ENCODE measurements at places on chromosomes 11 and 22.
A peak's percentile ranks its signal among the peaks of the same experiment; 100 is the strongest.

DNA sequence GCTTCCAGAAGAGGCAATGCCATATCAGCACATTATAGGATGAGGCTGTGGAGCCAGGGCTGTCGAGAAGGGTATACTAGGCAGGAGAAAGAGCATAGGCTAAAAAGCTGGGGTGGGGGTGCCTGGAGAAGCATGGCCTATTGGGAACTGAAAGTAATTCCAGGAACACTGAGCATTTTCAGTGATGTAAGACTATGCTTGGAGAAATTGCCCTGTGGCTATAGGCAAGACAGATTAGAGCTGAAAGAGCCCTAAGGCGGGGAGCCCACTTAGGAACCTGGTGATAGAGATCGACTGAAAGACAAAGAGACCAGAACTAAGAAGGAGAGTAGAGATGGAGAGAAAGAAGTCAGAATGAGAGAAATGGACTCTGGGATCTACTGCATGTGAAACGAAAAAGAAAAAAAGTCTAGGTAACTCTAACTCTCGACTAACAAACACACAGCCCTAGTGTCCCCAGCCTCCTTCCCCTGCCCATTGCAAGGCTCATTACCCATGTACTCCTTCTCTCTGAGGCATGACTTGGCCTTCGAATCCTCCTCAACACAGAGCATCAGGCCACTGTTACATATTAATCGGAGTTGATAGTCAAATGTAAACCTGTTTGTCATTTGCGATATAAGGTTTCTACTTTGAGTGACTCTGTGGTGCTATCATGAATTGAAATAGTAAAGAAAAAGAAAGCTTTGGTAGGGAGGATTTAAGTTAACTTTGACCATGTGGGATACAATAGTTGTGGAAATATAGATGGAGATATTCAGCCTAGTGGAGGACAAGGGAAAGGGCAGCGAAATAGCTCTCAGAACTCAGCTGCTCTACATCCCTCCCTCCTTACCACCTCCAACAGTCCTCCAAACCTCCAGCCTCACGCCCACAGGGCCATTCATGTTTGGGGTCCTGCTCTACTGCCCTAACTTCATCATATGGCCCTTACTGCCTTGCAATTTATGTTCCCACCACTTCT is 52.3 kb upstream of the BMAL1 start:
- DNase-seq: no peak

DNA sequence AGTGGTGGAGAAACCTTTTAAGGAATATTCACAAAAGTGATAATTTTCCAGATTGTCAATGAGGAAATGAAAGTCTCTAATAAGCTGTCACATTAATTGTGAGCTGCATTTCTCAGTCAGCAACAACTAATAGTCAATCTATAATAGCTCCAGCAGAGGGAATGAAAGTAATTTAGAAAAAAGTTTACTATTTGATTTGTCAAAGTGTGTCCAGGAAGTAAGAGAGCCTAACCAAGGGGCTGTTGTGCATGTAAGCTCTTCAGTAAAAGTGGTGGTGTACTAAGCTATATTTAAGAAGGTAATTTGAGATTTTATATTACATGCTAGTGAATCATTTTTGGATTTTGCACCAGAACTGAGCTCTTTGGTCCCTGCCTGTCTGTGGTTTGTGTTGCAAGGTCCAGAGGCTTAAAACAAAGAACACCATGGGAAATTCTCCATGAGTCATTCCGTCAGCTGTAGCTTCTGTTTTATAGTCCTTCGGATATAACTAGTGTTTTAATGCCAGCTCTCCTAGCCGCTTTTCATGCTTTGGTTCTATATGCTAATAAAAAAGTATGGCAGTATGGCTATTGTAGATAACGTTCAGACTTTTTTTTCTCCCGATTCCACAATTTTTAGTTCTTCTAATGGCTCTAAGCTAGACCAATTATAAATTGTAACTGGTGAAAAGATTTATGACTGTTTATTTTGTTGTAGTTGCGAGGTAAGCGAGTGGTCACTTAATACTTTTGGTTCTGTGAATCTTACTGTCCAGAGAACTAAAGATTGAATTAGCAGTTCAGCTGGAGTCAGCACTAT is 64.6 kb downstream of the ARHGEF12 start:
- DNase-seq: no peak

- no peak for DNase-seq
Observed at GRCh38 chr11:34575261-34575660, 45.6 kb upstream of the EHF start.

- DNase-seq: peak; percentile 64
Observed at GRCh38 chr11:65555693-65556231, 2.4 kb downstream of the LTBP3 start.

DNA sequence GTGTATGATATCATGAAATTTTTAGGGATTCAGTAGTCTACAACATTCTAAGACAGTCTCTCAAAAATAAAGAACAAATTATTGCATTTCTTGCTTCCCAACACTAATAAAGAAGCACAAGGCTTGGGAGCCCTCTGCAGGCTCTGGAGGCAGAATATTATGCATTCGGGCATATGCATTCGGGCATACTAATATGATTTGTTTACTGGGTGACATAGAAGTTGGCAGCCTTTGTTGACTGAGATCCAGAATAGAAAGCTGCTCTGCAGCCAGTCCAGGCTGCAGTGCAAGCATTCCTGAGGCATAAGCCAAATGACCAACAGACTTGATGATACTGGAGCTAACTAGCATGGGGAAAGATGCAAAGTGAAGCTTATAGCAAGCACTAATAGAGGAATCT is 945.5 kb downstream of the OPCML start:
- no peak for DNase-seq

- no peak for DNase-seq
Observed at GRCh38 chr11:64624883-64625481, 34.0 kb downstream of the SLC22A12 start.

DNA sequence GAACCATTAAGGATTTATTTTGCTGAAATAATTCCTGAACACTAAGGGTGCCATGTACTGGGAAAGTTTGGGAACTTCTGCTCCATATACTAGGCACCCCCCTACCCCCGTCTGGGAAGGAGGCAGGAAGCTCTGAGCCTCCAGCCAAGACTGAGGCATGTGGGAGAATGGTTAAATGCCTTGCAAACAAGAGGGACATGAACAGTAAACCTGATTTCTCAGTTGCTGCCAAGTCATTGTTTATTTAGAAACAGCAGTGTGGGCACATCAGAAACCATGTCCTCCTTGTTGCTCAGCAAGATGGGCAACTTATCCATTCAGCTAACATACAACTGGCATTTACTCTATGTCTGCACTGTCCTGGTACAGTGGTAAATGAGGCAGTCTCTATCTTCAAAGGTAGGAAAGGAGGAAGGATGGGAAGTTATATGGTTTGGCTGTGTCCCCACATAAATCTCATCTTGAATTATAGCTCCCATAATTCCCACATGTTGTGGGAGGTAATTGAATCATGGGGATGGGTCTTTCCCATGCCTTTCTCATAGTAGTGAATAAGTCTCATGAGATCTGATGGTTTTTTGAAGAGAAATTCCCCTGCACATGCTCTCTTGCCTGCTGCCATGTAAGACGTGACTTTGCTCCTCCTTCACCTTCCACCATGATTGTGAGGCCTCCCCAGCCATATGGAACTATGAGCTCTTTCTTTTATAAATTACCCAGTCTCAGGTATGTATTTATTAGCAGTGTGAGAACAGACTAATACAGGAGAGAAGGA is 459.1 kb downstream of the MIAT start:
- no peak for DNase-seq

DNA sequence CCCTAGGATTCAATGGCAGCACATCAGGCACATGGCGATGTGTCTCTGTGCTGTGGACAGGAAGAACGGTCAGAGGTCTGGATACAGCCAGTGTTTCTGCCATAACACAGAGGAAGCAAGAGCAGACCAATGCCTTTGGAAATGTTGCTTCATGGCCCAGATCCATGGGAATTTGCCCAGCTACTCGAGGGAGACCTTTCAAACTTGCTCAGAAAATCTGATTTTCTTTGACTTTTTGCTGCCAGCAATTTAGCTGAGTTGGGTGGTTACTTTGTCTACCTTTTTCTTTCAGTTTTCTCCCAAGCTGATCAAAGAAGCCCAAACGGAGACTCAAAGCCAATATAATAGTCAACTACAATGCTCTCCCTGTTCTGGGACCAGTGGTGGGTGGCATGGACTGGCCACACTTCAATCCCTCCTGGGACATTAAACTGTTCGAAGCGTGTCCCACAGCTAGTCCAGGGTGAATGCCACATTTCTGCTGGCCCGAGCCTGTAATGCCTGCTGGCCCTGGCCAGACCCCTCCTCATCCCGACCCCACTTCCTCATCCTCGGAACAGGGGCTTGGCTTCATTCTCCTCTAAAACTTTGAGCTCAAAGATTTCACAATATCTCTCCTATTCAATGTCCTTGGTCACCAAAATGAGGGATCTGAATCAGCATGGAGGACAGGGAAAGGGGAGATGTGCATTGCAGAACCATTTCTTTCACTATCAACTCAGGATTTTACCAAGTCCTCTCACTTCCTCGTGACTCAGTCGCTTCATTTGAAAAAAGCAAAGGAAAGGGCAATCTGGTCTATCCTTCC is 93.3 kb downstream of the ABTB2 start:
- DNase-seq: no peak

- DNase-seq: no peak
Observed at GRCh38 chr11:120200677-120201076, 10.2 kb upstream of the OAF start.

DNA sequence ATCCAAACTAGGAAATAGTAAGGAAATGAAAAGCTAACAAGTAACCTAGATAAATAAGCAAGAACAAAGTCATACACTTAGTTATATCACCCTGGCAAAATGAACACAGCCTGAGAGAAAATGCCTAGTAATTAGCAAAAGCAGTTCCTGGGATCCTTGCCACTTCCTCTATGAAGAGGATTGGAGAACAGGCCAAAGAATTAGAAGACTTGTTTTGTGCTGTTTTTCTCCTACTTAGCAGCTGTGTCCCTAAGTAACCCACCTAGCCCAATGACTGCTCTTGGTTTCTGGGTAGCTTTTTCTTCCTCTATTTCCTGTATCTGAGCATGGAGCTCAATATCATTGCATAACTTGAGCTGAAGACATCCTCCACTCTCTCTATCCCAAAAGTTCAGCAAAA is 713.9 kb downstream of the ETS1 start:
- DNase-seq: no peak

- DNase-seq: no peak
Observed at GRCh38 chr11:21173476-21173875, 504.1 kb downstream of the NELL1 start.

DNA sequence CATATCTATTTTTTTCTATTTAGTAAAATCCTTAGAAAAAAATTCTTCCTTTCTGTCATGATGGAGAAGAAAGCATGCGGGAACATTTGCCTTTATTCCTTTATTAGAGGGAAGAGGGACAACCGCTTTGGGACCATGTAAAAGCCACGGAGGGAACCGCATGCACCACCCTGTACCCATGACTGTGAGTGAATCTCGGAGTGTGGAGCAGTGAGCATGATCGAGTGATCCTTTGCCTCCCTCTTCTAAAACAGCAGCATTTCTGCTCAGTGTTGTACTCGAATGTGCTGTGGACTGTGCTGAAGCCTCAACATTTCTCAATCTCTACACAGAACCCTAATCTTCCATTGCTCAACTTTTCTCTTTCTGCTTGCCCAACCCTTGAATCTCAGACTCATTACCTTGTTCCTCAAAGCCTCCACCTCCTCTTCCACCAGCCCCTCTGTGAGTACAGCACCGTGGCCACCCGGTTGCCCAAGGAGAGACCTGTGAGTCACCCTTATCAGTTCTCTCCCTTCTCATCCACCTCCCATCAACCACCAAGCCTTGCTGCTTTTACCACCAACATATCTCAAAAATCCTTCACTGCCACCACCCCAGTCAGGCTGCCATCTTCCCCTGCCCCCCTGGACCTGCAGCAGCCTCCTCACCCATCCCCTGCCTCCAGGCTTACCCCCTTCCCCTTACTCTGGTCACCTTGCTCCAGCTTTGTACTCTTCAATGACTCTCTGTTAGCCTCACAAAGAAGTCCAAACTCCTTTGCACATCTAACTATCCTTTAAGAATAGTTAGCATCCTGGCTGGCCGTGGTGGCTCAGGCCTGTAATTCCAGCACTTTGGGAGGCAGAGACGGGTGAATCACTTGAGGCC is 103.1 kb downstream of the NAT10 start:
- DNase-seq: no peak

DNA sequence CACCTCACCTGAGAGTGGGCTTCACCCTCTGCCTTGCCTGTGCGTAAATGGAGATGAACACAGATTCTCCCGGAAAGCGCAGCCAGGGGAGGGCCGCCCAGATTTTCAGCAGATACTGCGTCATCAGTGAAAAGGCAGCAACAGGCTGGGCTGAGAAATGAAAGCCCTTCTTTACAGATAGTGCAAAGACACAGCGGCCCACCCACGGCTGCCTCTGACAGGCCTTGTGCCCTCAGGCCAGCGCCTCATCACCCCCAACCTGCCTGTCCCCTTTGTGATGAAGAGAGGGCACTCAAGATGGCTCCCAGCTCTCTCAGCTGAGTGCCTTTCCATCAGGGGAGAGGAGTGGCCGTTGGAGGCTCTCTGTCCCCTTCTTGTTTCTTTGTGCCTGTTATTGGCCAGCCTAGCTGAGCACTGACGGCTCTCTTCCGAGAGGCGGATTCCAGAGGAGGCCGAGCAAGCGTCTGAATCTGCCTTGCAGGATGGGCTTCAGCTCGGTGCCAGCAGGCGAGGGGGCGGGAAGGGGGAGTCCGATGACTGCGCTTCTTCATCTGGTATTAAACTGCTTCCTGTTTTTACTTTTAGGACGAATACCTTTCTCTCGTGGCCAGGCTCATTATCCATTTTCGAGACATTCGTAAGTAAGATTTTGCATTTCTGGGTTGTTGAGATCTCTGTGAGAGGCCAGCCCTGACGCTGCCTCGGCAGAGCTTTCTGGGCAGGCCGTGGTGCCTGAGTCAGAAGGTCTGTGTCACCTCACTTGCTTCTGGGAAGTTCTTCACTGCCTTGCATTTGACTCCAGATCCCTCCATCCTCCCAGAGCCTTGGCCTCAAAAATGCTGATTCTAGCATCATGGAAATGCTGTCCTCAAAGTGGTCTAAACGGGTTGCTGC is 43.7 kb downstream of the MED15 start:
- DNase-seq: no peak

Measured in SK-N-SH (cell line).